Stimulated activated CD4-positive, alpha-beta T cell treated with anti-CD3 and anti-CD28 coated beads, Interleukin-1b, Interleukin-23, amount 100 ng/mL, for 24 hours (primary cell): ENCODE measurements at places on chromosomes 1 and 21.
A peak's percentile ranks its signal among the peaks of the same experiment; 100 is the strongest.

- no peak for DNase-seq
Measured at GRCh38 chr1:41109310-41110197, 88.0 kb upstream of the SLFNL1 start.

- DNase-seq, result no peak
Measured at GRCh38 chr1:113812661-113813135, 422 bp upstream of the RSBN1 start.

DNA sequence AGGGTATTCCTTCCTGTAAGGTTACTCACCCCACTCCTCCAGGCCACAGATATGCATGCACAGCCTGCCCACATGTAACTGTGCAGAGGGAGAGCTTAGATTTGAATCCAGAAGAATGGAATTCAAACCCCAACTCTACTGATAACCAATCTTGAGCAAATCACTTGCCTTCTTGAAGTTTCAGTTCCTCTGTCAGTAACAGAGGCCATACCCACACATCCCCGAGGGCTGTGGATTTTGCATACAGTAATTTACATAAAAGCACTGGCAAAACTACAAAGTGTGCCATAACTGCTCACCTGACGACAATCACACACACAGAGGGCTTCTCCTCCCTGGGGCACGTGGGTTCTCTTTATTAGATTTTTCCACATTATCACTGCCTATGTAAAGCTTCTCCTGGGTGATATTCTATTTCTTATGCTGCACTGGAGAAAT, 18.6 kb downstream of the CD247 start:
- DNase-seq, result no peak

GRCh38 chr21:42117229-42117966, 46.3 kb downstream of the UMODL1 start:
- DNase-seq, result peak; percentile 62

- DNase-seq, result no peak
Measured at GRCh38 chr1:183721041-183721440, 67.9 kb upstream of the APOBEC4 start.

DNA sequence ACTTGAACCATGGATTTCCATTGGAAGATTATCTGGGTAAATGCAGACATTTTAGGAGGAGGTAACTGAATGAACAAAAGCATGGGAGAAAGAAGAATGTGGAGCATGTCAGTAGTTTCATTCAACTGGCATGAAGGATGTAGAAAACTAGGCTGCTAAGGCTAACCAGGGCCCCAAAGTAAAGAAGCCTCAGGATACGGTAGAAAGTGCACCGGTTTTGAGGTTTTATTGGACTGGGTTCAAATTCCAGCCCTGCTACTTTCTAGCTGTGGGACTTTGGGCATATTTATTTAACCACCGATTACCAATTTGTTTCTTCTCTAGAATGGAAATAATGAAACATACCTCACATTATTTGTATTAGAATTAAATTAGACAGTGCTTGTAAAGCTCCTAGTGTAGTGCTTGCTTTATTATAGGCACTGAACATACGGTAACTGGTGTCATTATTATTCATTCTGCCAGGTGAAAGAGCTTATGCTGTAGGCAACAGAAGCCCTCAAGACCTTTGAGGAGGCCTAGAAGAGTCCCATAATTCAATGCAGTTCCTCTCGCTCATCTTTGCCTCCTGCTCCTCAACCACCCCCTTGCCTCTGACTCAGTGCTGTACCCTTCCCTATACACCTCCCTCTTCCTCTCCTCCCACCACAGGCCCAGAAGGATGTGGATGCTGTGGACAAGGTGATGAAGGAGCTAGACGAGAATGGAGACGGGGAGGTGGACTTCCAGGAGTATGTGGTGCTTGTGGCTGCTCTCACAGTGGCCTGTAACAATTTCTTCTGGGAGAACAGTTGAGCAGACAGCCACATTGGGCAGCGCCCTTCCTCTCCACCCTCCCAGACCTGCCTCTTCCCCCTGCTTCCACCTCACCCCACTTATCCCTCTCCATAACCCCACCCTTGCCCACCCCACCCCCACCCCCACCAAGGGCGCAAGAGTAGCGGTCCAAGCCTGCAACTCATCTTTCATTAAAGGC, 2.5 kb upstream of the CHTOP start:
- DNase-seq, result no peak

GRCh38 chr1:205764578-205764977, 10.7 kb downstream of the RAB29 start:
- DNase-seq, result no peak

DNA sequence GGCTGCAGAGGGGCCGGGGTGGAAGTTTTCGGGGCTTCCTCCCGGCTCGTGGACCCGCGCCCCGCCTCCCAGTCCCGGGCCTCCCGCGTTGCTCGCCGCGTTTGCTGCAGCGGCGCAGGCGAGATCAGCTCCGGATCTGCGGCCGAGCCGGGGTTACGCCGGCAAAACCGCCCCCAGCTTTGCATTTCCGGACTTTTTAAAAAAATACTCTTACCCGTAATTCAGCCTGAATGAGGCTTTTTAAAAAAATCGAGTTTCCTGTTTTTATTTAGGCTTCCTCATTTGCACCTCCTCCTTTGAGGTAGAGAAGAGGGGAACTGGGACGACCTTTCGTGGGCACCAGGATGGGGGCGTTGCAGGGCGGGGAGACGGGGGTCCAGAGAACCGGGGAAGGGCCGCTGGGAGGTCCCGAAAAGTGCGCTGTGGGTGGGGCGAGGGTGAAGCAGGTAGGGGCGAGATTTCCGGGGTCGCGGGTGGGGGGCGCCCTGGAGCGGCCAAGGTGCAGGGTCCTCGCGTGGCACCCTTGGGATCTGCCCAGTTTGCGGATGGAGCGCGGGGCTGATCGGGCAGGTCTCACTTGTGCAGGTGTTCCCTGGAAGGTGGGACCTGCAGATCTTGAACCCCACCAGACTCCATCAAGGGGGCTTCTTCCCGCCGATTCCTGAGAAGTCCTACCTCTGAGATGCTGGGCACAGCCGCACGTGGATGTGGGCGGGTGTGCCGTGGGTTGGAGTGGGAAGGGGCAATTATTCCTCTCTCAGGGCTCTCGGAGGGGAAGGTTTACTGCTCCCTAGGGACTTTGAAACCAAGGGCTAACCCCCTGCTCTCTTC, 1.1 kb downstream of the PIK3CD start:
- DNase-seq, result peak; percentile 25

GRCh38 chr1:76281306-76281705, 206.8 kb downstream of the ST6GALNAC3 start:
- DNase-seq, result no peak

DNA sequence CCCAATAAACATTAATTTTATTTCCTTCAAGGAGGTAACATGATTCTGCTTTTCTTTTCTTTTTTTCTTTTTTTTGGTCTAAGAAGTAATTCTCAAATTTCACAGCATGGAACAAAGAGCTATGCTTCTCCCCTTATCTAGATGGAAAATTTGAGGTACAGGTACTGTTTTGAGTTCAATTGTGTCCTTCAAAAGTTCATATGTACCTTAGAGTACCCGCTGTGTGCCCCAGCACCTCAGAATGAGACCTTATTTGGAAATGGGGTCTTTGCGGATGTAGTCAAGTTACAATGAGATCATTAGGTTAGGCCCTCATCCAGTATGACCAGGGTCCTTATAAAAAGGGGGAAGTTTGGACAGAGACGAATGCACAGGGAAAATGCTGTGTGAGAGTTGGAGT, 22.0 kb downstream of the ELAPOR1 start:
- no peak for DNase-seq

GRCh38 chr1:18015719-18016118, 91.9 kb upstream of the IGSF21 start:
- DNase-seq, result no peak

DNA sequence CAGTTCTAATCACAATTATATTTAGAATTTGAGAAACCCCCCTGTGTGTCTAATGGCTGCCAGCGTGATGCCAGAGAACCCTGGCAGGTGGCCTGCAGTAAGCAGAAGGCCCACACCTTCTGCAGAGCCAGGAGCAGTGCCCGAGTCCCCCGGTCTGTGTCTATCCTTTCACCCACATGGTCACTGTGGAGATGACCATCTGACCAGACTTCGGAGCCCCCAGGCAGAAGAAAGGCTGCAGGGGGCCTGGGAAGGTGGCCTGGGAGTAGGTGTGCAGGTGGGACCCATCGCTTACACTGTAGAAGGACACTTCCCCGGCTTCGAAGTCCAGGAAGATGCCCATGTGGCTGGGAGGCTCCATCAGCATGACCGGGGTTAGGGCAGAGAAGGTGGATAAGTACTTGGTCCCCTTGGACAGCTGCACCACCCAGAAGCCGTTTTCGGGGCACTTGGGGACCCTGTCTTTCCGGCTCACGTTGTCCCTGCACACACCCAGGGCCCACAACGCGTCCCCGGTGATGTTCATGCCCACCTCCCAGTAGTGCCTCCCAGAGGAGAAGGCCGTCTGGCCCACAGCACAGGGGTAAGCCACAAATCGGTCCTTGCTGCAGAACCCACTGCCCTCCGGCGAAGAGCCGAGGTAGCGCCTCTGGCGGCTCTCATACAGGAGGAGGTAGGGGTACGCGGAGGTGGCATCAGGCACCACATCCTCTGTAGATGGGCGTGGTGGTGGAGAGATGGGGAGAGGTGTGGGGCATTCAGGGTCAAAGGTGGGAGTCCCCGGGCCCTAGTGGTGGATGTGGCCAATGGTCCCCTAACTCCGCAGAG, 1.6 kb upstream of the TRIM11 start:
- no peak for DNase-seq

- DNase-seq, result no peak
Measured at GRCh38 chr21:46622226-46622625, 13.2 kb upstream of the PRMT2 start.

GRCh38 chr1:240582953-240583352, 29.0 kb downstream of the GREM2 start:
- DNase-seq, result no peak

GRCh38 chr1:225652729-225653462, at the start of gene ENAH:
TSS of gene ENAH (minus strand) at chr1:225653123. CDS start at chr1:225652690, 433 bp downstream.
- DNase-seq, result peak; percentile 14

- no peak for DNase-seq
Measured at GRCh38 chr1:175341631-175342429, 149.3 kb upstream of the KIAA0040 start.

GRCh38 chr1:53189061-53189460, 7.6 kb upstream of the CPT2 start:
- DNase-seq, result no peak

DNA sequence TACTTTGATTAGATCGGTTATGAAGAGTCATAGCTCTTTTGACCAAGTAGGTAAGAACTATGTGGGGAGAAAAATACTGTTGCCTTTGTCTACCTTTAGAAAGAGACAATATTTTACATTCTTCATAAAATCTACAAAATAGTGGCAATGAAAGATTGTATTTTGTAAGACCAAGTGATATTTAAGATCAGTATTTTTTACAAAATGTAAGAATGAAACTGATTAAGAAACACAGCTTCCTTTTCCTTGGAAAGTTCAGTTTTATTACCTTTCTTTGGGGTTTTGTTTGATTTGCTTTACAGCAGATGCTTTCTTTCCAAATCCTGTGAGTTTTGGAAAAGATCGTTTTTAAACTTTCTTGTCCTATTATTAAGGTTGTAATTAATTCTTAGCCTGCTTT, 69.8 kb downstream of the SLC35A3 start:
- no peak for DNase-seq

- no peak for DNase-seq
Measured at GRCh38 chr1:29808141-29808995, 572.0 kb downstream of the PTPRU start.

DNA sequence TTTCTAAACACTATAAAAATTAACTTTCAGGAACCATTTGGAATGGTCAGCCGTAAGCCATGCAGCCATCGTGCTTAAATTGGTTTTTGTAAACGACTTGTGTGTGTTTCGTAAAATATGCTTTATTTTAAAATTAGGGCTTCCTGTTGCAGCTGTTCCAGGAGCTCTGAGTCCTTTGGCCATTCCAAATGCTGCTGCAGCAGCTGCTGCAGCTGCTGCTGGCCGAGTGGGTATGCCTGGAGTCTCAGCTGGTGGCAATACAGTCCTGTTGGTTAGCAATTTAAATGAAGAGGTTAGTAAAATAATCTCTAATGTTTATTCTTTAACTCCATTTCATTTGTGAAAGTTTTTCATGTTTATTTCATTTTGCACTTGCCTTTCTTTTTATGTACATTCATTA, 83.1 kb downstream of the PTBP2 start:
- no peak for DNase-seq

DNA sequence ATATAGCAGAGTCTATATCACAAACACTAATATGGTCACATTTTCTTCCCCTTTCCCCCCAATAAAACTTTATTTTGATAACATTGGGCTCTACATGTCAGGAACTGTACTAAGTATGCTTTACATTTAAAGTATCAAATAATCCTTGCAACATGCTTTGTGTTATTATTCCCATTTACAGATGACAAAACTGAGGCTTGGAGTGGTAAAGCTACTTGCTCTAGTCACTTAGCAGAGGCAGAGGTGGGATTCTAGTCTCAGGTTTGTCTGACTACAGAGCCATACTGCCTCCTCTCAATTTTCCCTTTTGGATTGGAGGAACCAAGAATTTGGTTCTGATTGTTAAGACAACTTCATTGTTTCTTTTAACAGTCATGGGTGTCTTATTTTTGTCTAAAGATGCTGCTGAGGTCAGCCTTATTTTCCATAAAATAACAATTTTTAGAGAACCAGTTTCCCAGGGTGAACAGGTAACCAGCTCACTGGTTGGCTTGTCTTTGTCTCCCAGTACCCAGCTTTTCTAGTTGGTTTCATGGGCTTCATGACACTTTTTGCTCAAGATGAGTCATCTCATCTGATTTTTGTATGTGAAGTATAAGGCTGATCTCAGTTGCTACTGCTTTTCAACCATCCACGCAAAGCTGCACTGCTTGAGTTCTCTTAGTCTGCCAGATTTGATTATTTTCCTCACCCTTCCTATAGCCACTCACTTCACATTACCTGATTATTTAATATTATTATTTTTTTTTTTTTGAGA, 81.0 kb upstream of the ARID1A start:
- no peak for DNase-seq

DNA sequence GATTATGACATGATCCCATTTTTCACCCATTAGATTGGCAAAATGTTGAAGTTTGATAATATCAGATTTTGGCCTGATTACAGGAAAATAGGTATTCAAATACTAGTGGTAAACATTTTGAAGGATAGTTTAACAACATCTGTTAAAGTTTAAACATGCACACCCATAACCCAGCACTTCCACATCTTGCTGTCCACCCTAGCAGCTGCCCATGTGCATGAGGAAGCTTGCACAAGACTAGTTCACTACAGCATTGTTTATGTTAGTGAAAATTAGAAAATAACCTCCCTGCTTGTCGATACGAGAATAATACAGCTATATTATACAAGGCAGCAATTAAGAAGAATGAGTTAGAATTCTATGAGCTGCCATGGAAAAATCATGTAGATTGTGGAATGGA, 127.6 kb downstream of the C1orf21 start:
- DNase-seq, result no peak

- no peak for DNase-seq
Measured at GRCh38 chr1:151457911-151458801, 1.1 kb downstream of the POGZ start.

- no peak for DNase-seq
Measured at GRCh38 chr1:73100216-73100615, 817.9 kb upstream of the NEGR1 start.

- no peak for DNase-seq
Measured at GRCh38 chr1:67752306-67752705, 67.3 kb downstream of the GADD45A start.

- no peak for DNase-seq
Measured at GRCh38 chr1:4179914-4180735, 280.1 kb upstream of the C1orf174 start.

- DNase-seq, result no peak
Measured at GRCh38 chr1:87778896-87779295, 450.2 kb downstream of the LMO4 start.
